ENCODE measurements at places on chromosomes 2 and 18. TPM values are rescaled to one million over a fixed set of nuclear protein-coding genes. Genes with fewer than 3 reads are reported as not detected.

KATNAL2 gene
- total RNA-seq, result 0.25 TPM

STARD6 gene
- total RNA-seq, result 0.13 TPM

TTN gene
- total RNA-seq, result 1.7 TPM

INHA gene
- not detected for total RNA-seq

REEP1 gene
- total RNA-seq, result 15.0 TPM

CRACDL gene
- total RNA-seq, result 3.0 TPM

SLC38A11 gene
- total RNA-seq, result not detected

LRATD1 gene
- total RNA-seq, result 7.2 TPM
